ENCODE measurements at places on chromosomes 13 and 19.

- no peak for DNase-seq
These were observed 9.6 kb downstream of the ZSCAN5C start for GRCh38 chr19:56211718-56212117.

DNA sequence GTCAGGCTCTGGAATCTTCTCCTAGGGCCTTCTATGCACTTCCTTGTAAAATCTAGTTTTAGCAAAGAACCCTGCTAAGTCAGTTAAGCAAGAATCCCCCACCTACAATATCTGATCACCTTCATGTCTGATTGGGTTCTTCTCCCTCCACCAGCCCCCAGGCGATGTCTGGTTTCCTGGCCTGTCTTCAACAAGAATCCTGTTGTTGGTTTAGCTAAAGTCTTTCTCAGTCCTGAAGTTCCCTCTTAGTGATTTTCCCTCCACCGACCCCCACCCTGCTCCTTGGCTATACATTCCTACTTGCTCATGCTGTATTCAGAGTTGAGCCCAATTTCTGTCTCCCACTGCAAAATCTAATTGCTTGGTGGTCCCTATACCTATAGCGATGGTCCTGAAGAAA is 35.2 kb upstream of the SLC46A3 start:
- DNase-seq = no peak

DNA sequence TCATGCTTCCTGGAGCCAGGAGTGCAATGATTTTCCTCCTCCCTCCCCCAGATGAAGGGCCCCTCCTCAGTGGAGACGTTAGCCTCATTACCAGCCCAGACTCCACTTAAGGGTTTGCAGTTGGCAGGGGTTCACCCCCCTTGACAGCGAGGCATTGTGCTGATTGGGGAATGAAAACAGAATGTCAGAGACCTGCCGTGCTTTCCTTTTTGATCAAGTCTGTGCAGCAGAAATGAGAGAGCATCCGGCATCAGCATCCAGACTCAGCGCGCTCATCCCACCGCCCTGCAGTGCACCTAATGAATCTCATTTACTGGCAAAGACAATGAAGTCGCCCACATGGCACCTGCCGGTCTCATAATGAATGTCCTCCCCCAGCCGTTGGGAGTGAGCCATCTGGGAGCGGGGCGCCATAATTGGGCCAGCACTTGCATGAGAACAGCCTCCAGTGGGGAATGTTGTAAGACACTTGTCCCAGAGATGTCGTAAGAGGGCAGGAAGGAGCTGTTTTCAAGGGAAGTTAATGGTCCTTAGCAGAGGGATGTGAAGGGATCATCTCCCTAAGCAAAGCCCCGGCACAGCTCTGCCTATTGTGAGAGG is 98.3 kb upstream of the UQCRFS1 start:
- DNase-seq = no peak

- no peak for DNase-seq
These were observed 30.8 kb downstream of the TMED1 start for GRCh38 chr19:10805065-10805757.

GRCh38 chr19:6161271-6161850 is 25.9 kb downstream of the ACSBG2 start:
- DNase-seq = no peak

- DNase-seq = no peak
These were observed 16.2 kb upstream of the MIR17HG start for GRCh38 chr13:91331047-91331915.

DNA sequence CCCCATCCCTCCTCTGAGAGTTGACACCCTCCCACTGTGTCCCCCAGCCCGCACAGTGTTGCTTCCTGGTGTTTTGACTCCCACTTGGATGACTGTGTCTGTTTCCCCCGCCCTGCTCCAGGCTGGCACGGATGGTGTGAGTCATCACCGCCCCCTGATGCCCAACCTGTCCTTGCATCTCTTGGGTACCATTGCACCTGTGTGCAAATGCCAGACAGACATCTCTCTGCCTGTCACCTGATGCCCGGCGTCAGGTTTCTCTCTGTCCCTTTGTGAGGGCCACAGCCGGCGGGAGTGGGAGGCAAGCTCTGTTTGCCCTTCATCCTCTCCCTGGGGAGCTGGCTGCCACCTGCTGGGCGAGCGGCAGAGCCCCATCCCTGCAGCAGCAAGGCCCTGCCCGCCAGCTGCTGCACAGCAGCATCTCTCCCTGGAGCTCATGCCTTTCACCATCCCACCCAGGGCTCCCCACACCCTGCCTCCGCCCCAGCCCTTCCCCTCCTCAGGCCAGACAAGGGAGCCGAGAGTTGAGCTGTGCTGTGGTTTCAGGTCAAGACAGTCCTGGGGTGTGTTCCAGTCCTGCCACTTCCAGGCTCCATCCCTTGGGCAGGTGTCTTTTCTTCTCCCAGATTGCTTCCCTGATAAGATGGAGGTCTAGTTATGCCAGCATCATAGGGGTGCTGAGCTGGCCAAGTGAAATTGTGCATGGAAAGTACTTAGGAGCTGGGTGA is 29.7 kb downstream of the NKPD1 start:
- no peak for DNase-seq

- no peak for DNase-seq
These were observed 9.8 kb upstream of the CIRBP start for GRCh38 chr19:1259206-1259875.

DNA sequence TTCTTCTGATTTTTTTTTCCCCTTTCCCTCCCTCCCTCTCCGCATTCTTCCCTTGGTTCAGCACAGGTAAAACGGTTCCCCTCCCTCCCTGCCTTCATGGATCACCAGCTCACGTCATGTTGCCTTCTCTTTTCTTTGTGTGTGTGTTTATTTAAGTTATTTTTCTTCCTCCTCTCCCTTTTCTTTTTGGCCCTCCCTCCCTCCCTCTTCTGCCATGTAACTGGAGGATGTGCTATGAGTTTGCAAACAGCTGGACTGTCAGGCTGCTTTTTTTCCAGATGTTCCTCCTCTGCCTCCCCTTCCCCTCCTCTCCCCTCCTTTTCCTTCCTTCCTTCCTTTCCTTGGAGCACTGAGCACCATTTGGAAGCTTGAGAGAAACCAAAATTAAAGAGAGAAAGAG is 2.0 kb downstream of the LENG9 start:
- DNase-seq = no peak

DNA sequence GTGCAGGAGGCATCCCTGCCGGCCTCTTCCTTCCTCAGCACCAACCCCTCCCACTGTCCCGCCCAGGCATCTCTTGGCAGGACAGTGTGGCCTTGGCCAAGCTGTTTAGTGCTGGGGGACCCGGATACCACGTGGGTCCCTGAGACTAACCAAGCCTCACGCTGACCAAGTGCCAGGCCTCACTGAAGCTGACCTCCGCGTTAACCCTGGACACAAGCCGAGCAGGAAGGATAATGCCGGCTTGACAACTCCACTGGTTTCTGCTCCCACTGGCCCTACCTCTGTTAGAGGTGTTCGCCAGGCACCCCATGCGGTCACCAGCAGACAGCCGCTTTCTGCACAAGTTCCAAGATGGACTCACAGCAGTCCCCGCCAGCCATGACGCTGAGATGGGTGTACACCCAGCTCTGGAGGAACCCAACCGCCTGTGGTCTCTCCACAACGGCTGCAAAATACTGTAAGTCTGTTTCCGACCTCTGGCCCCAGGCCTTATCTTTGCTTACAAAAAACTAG is 12.4 kb downstream of the GRTP1 start:
- DNase-seq = no peak

DNA sequence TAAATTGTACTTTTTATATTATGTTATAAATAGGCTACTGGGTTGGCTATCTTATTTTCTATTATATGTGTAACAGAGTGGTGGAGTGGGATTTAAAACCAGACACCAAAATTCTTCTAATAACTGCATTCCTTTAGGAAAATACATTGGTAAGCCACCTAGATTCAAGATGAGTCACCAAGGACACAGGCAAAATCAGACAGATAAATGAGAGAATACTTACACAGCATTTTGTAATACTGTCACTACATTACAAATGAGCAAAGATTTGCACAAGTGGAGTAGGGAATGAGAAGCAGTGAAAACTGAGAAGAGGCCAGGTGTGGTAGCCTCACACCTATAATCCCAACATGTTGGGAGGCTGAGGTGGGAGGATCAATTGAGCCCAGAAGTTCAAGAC is 6.2 kb upstream of the SPART start:
- no peak for DNase-seq

DNA sequence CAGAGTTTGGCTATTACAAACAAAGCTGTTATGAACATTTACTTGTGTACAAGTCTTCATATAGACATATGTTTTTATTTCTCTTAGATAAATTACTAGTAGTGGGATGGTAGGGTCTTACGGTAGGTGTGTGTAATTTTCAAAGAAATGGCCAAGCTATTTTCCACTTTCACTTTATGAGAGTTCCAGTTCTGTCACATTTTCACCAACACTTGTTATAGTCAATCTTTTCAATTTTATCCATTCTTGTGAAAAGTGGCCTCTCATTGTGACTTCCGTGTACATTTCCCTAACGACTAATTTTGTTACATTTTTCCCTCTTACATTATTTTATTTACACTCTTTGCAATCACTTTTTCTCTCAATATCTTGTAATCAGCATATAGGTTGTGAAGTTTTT is 18.3 kb downstream of the MBD3L1 start:
- DNase-seq = no peak

GRCh38 chr13:90615236-90615635 is 732.3 kb upstream of the MIR17HG start:
- no peak for DNase-seq

GRCh38 chr13:113297370-113298042 is 467 bp downstream of the LAMP1 start:
- no peak for DNase-seq

DNA sequence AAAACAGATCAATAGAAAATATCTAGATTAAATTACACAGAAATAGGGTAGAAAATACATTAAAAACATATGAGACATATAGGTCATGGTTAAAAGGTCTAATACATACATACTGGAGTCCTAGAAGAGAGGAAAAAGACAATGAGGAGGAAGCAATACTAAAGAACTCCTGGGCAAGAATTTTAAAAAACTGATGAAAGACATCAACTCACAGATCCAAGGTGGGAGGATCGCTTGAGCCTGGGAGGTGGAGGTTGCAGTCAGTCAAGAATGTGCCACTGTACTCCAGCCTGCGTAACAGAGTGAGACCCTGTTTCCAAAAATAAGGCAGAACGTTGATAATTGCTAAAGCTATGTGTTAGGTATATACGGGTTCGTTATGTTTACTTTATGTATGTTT is 5.4 kb upstream of the KASH5 start:
- DNase-seq = no peak

GRCh38 chr19:41570639-41571112 is 5.3 kb upstream of the CEACAM21 start:
- no peak for DNase-seq

- DNase-seq = no peak
These were observed 857 bp upstream of the MAP2K7 start for GRCh38 chr19:7902796-7903243.

GRCh38 chr19:7461841-7462629 is 26.8 kb downstream of the PEX11G start:
- no peak for DNase-seq
